Thoracic aorta (tissue), 2 donors: ENCODE measurements at places on chromosomes 3 and 15. TPM values are rescaled to one million over a fixed set of nuclear protein-coding genes. Genes with fewer than 3 reads are reported as not detected.

DNA sequence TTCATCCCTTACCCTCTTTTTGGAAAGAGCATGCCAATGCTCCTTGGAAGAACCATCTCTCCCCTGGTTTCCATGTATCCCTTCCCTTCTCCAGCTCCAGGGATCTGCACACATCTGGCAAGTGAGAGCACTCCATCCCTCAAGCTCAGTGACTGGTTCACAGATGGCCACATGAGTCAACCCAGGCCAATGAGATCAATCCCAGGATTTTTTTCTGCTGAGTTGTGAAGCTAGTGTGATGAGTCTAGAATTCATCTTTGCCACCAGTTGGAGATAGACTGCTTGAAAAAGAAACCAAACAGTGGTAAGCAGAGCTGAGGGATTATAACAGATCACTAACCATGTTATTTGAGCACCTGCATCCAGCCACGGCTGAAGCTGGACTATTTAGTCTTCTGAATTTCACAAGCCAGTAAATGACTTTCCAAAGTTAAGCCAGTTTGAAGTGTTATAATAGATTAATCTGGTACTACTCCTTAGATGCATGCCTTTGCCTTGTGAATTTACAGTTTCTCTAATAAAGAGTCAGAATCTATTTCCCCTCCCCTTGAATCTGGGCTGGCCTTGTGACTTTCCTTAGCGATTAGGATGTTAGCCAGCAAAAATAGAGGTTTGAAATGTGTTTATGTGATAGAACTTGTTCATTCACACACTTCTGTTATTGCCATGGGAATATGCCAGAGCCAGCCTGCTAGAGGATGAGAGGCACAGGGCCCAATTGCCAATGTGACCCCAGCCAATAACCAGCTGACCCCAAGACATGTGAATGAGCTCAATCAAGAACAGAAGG lies 159.8 kb downstream of the WNT5A start:
- no peak overlapping the region for H3K4me3 ChIP-seq
- DNase-seq: no peak
- no peak overlapping the region for H3K27ac ChIP-seq
- no peaks in the 10 kb centered on the region for H3K4me1 ChIP-seq
- no peaks in the 10 kb centered on the region for H3K27me3 ChIP-seq

GRCh38 chr15:65100442-65100841 lies 14.6 kb downstream of the UBAP1L start:
- H3K4me3 ChIP-seq: no peak overlapping the region
- no peaks in the 10 kb centered on the region for H3K27me3 ChIP-seq
- peaks cover 3% of the 10 kb centered on the region for H3K4me1 ChIP-seq
- DNase-seq: no peak
- peaks cover 26% of the 10 kb centered on the region for H3K36me3 ChIP-seq

- no peak for DNase-seq
- peaks cover 68% of the 10 kb centered on the region for H3K4me1 ChIP-seq
- H3K36me3 ChIP-seq: no peaks in the 10 kb centered on the region
- H3K27me3 ChIP-seq: no peaks in the 10 kb centered on the region
- no peak overlapping the region for H3K27ac ChIP-seq
These were observed 41.1 kb upstream of the NDUFB4 start for GRCh38 chr3:120554812-120555606.

DNA sequence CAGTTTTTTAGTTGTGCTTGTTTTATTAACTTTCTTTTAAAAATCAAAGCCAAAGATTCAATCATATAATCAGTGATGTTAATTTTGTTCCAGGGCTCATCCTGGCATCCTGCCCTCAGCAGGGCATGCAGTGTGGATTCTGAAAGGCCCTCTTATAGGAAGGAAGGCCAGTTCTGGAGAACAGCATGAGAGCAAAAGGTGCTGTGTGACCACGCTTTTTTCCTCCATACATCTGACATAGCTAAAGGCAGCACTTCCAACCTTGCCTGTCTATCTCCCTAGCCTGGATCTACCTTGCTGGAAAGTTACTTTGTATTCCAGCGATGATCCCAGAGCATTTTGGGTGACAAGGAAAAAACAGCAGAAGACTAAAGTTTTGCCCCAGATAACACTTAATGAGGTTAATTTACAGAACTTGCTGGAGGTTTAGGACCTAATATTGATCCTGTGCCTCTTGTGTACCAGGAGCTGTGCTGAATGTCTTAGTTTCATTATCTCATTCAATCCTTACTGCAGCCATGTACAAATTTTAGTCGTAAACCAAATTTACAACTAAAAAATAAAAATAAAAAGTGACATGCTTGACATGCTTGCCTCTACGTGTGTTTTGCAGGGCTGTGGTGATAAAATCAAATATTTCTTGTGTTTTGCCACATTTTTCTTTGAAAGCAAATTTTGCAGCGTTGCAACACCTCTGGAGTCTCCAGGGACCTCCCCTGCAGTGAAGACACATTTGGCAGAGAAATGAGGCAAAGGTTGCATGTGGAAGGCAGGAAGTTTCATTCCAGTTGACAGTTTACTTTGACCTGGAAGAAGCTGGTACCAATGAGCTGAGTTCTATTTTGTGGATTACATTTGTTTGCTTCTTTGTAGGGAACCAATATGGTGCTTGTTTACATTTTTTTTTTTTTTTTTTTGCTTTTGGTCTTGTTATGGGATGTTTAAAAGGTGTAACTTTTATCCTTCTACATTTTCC lies 13.2 kb downstream of the IL1RAP start:
- no peaks in the 10 kb centered on the region for H3K27me3 ChIP-seq
- H3K4me3 ChIP-seq: no peak overlapping the region
- no peak overlapping the region for H3K27ac ChIP-seq
- DNase-seq: no peak
- no peaks in the 10 kb centered on the region for H3K4me1 ChIP-seq
- no peaks in the 10 kb centered on the region for H3K36me3 ChIP-seq

SI gene
- not detected for total RNA-seq

EPHA6 gene
- total RNA-seq: 3.2 TPM

DNA sequence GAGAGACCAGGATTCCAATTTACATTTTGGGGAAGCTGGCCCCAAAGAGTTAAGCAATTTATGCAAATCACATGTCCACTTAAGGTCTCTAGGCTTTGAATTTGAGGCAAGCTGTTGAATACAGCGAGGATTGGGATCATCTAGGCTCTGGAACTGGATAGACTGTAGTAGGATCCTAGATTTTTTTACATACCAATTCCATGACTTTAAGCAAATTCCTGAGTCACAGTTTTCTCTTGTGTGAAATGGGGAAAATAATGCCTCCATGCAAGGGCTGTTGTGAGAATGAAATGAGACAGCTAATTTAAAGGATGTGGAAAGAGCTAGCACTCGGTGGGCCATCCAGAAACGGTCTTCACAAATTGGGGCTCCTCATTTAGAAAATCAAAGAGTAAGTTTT lies 103.4 kb downstream of the MINAR1 start:
- no peaks in the 10 kb centered on the region for H3K27me3 ChIP-seq
- no peak overlapping the region for H3K4me3 ChIP-seq
- no peak overlapping the region for H3K27ac ChIP-seq
- peaks cover 8% of the 10 kb centered on the region for H3K4me1 ChIP-seq

RLBP1 gene
- total RNA-seq: not detected

SLC28A1 gene
- 1.6 TPM for total RNA-seq

DNA sequence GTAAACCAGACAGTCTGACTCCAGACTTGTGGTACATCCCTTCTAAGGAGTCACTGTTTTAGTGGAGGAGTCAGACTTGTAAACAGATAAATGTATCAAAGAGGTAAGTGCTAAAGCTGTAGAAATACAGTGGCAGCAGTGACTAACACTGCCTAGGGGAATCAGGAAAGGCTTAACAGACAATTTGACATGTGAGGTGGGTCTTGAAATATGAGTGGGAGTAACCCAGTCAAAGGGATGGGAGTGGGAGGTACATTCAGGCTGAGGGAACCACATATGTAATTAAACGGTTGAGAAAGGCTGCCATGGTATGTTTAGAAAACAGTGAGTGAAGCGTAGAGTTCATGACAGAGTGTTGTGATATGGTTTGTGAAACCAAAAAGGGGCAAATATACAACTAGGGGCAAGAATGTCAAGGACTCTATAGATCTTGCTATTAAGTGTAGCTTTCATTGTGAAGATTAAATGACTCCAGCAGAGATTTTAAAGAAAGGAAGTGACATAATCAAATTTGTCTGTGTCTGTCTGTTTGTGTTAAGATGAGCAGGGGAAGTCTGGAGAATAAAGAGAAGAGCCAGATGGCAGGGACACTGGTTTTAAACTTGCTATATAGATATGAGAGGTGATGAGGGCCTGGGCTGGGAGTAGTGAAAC lies 11.2 kb upstream of the ALCAM start:
- no peak overlapping the region for H3K27ac ChIP-seq
- DNase-seq: no peak
- H3K36me3 ChIP-seq: no peaks in the 10 kb centered on the region
- peaks cover 15% of the 10 kb centered on the region for H3K4me1 ChIP-seq
- H3K27me3 ChIP-seq: no peaks in the 10 kb centered on the region
- H3K4me3 ChIP-seq: no peak overlapping the region

CKMT1B gene
- not detected for total RNA-seq

- no peak overlapping the region for H3K4me3 ChIP-seq
- no peaks in the 10 kb centered on the region for H3K36me3 ChIP-seq
- no peak for DNase-seq
- H3K4me1 ChIP-seq: peaks cover 29% of the 10 kb centered on the region
- no peaks in the 10 kb centered on the region for H3K27me3 ChIP-seq
These were observed 7.8 kb downstream of the SCAMP2 start for GRCh38 chr15:74865316-74865715.

GPR149 gene
- total RNA-seq: not detected

MAP2K1 gene
- 62.3 TPM for total RNA-seq

GRCh38 chr3:142105991-142106390 lies 43.4 kb downstream of the TFDP2 start:
- no peaks in the 10 kb centered on the region for H3K36me3 ChIP-seq
- DNase-seq: no peak
- no peaks in the 10 kb centered on the region for H3K4me1 ChIP-seq
- H3K4me3 ChIP-seq: no peak overlapping the region
- no peaks in the 10 kb centered on the region for H3K27me3 ChIP-seq
- no peak overlapping the region for H3K27ac ChIP-seq

DNA sequence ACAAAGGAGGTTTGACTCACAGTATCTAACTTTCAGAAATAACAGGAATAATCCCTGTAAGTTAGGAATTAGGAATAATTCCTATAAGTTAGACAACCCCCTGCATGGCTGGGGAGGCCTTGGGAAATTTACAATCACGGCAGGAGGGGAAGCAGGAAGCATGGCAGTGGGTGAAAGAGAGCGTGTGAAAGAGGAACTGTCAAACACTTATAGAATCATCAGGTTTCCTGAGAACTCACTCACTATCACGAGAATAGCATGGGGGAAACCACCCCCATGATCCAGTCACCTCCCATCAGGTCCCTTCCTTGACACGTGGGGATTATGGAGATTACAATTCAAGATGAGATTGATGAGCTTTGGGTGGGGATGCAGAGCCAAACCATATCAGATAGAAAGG lies 385.5 kb downstream of the IL20RB start:
- no peaks in the 10 kb centered on the region for H3K4me1 ChIP-seq
- H3K27me3 ChIP-seq: no peaks in the 10 kb centered on the region
- H3K4me3 ChIP-seq: no peak overlapping the region
- DNase-seq: no peak
- no peak overlapping the region for H3K27ac ChIP-seq

REC114 gene
- total RNA-seq: not detected

GRCh38 chr3:160968761-160969160 lies 136.4 kb downstream of the B3GALNT1 start:
- no peaks in the 10 kb centered on the region for H3K27me3 ChIP-seq
- H3K36me3 ChIP-seq: no peaks in the 10 kb centered on the region
- H3K27ac ChIP-seq: no peak overlapping the region
- no peaks in the 10 kb centered on the region for H3K4me1 ChIP-seq
- no peak for DNase-seq

ARPIN gene
- 19.5 TPM for total RNA-seq

- H3K4me1 ChIP-seq: no peaks in the 10 kb centered on the region
- H3K36me3 ChIP-seq: no peaks in the 10 kb centered on the region
- H3K4me3 ChIP-seq: no peak overlapping the region
- no peak overlapping the region for H3K27ac ChIP-seq
These were observed 175.8 kb downstream of the TLE3 start for GRCh38 chr15:69921626-69922619.

DNA sequence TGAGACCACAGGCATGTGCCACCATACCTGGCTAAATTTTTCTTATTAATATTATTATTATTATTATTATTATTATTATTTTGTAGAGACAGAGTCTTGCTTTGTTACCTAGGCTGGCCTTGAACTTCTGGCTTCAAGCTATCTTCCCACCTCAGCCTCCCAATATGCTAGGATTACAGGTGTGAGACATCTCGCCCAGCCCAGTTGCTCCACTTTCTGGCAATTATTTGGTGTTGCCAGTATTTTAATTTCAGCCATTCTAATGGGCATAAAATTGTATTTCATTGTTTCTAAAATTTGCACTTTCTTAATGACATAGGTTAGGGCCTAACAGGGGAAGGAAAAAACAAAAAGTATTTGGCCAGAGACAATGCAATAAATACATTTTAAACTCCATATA lies 1217.6 kb upstream of the ALCAM start:
- H3K4me3 ChIP-seq: no peak overlapping the region
- no peaks in the 10 kb centered on the region for H3K36me3 ChIP-seq
- no peaks in the 10 kb centered on the region for H3K27me3 ChIP-seq
- no peak for DNase-seq

DNA sequence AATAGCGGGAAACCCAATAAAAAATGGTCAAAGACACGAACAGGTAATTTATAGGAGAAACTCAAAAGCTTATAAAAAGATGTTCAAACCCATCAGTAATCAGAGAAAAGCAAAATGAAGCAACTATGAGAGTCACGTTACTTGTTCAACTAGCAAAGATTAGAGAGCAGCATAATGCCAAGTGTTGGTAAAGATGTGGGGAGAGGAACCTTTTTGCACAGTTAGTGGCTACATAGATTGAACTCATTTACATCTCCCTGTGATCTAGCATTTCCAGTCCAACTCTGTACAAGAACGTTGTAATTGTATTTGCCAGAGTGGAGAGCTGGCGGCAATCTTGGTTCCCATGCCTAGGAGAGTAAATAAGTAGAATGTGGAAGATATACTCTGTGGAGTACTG lies 15.2 kb downstream of the CCR1 start:
- no peaks in the 10 kb centered on the region for H3K36me3 ChIP-seq
- no peaks in the 10 kb centered on the region for H3K27me3 ChIP-seq
- no peak overlapping the region for H3K27ac ChIP-seq
- H3K4me1 ChIP-seq: no peaks in the 10 kb centered on the region
- H3K4me3 ChIP-seq: no peak overlapping the region

DNA sequence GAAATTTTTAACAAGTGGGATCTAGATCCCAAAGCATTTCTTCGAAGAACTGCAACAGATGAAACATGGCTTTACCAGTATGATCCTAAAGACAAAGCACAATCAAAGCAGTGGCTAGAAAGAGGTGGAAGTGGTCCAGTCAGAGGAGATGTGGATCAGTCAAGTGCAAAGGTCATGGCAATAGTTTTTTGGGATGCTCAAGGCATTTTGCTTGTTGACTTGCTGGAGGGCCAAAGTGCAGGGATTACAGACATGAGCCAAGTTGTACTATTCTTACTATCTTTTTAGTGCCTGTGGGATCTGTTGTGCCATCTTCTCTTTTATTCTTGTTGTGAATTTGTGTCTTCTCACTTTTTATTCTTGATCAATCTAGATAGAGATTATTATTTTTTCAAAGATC lies 82.0 kb downstream of the REC114 start:
- H3K4me1 ChIP-seq: no peaks in the 10 kb centered on the region
- H3K27ac ChIP-seq: no peak overlapping the region
- no peak for DNase-seq
- no peaks in the 10 kb centered on the region for H3K27me3 ChIP-seq
- H3K36me3 ChIP-seq: no peaks in the 10 kb centered on the region

CEMIP gene
- 1.1 TPM for total RNA-seq
